MM.1S (cell line): ENCODE measurements at places on chromosomes 16 and 17.

- DNase-seq, result peak; percentile 20
Observed at GRCh38 chr16:11585460-11586377, 1.0 kb downstream of the LITAF start.

- no peak for DNase-seq
Observed at GRCh38 chr17:77513045-77513444, 372.3 kb downstream of the SEC14L1 start.

GRCh38 chr17:80802626-80803450, 188.8 kb upstream of the CHMP6 start:
- DNase-seq, result no peak

DNA sequence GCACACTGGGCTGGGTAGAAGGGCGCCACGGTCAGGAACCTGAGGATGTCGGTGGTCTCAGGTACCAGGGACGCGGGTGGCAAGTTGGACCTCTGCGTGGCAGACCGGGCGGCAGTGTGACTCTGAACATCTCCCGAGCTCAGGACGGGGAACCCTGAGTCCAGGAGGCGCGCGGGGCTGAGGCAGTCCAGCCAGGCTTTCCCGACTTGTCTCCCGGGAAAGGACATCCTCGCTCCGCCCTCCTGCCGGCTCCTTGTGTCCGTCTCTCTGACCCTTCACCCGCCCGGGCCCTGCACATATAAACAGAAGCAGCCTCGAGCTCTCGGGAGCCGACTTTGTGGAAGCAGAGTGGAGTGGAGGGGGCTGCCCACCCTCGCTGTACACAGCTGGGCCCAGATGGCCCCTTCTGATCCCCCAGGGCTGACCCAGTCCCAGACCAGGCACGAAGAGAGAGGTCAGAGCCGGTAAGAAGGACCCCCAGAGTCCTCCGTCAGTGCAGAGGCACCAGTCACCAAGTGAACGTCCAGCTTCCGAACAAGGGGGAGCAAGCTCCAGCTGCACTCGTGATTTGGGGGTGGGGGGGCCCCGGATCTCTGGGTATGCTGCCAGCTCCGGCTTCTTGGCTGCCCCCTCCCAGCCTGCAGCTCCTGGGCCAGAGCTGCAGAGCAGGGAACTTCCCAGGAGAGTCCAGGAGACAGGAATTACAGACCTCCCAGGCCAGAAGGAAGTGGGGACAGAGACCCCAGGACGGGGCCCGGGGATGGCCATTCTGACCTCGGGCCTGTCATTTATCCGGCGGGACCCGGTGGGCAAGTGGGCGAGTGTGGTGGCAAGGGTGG, 8.5 kb upstream of the P2RX1 start:
- DNase-seq, result no peak

DNA sequence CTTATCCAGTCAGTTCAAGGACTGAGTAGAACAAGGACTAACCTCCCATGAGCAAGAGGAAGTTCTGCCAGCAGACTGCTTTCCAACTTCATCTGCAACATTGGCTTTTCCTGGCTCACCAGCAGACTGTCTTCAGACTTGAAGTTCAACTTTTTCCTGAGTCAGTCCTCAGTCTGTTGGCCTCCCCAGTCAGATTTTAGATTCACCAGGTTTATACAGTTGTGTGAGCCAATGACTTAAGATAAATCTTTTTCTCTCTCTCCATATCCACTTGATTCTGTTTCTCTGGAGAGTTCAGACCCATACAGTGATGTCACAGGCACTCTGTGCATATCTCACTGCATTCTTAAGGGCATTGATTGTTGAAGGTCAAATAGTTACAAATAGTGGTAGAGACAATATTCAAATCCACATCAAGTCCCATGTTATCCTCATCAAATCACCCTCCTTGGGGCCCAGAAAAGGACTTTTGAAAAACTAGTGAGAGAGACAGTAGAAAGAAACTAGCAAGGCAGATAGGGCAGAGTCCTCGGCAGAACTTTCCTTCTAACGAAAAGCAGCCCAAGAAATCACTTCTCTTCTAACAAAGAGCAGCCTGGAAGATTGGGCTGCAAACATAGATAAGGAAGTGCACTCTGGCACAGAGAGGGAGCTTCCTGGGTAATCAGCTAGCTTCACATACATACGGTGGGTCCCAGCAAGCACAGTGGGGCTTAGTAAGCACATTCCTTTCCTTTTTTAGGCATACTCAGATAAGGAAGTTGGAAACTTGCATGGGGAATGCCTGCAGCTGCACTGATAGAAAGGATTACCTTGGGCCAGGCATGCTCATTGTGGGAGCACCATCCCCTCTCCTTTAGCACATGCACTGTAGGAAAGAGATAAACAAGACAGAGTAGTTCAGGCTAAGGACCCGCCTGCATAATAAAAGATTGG, 132.3 kb upstream of the FAM20A start:
- no peak for DNase-seq

DNA sequence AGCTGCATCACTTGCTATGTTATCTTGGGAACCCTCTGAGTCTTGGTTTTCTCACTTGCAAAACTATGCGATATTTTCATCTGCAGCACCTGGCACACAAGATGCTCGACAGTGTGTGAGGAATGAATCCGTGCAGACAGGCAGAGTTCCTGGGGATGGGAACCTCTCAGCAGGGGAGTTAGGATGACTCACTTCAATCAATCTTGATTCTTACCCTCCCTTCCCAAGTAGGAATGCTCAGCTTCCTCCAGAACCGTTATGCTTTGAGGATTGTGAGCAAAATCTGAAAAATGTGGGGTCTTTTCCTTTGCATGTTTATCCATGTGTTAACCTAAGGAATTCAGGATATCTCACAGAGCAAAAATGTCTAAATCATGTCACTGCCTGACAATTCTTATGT, 68.9 kb upstream of the HNF1B start:
- no peak for DNase-seq

DNA sequence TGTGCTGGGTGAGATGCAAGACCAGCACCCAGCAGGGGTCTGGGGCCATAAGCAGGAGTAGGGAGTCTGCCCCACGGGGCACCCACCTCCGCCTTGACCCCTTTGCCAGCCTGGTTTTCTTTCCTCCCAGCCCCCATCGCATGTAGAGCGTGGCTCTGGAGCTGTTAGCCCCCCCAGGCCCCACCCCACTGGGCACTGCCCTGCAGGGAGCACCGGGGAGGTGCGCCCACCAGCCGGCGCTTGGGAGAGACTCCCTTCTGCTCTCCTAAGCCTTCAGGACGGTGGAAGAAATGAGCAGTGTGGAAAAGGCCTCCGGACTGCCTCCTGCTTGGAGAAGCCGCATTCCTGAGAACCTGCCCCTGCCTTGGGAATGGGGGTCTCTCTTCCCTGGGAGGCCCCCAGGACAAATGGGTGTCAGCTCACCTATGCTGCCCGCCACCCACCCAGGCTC, 186.2 kb downstream of the IRF8 start:
- no peak for DNase-seq

GRCh38 chr17:82272495-82273326, 789 bp downstream of the CSNK1D start:
- peak; percentile 23 for DNase-seq

- peak; percentile 82 for DNase-seq
Observed at GRCh38 chr17:76735006-76735405, 2.1 kb downstream of the SRSF2 start.
